OCI-M1 (cell line): ENCODE measurements at places on chromosomes 1 and 21.
A peak's percentile ranks its signal among the peaks of the same experiment; 100 is the strongest.

- DNase-seq, result no peak
Observed at GRCh38 chr1:82614090-82614489, 813.4 kb downstream of the ADGRL2 start.

GRCh38 chr1:214241060-214241459 lies 39.9 kb upstream of the SMYD2 start:
- DNase-seq, result no peak

- no peak for DNase-seq
Observed at GRCh38 chr1:4075436-4076225, 175.6 kb upstream of the C1orf174 start.

- DNase-seq, result no peak
Observed at GRCh38 chr1:168725831-168726230, 3.2 kb downstream of the DPT start.

DNA sequence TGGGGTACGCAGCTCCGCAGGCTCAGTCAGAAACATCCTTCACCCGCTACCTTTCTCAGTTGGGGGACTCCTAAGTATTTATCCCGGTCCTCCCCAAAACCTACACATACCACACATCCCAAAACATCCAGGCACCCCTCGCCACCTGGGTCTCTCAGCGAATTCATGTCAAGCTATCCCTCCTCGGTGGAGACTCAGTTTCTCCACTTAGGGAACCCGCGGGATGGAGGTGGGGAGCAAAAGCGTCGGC lies 1.3 kb upstream of the ZBTB7B start:
- DNase-seq, result no peak

DNA sequence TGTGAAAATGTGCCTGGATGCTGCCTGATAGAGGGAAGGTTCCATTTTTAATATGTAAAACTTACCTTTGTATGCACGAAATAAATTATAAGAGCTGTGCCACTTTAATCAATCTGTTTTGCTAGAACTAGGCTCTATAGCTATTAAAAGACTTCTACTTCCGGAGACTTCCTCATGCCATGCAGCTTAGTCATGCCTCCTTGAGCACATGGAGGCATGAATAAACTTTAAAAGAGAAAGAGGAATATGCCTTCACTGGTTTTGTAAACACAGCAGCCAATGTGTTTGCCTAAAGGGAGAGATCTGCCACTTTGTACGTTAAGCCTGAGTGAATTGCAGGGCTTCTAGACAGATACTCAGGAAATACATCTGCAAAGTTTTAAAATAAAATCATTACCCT lies 604.6 kb downstream of the LRRIQ3 start:
- peak; percentile 24 for DNase-seq

DNA sequence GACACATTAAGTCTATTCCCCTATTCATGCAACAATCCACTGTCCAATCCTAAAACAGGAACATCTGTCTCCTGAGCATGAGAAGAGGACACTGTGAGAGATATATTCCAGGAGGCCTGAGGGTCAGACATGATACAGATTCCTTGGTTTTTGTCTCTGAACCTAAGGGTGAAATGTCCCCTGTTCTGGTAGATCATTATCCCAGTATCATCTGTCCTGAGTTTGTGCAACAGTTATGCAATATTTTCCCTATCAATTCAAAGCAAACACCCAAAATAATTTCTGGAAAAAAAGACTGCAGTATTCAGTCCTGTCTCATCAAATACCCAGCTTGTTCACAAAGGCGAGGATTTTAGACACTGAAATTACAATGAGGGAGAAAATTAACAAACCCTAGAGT lies 61.4 kb downstream of the PRKAB2 start:
- no peak for DNase-seq

DNA sequence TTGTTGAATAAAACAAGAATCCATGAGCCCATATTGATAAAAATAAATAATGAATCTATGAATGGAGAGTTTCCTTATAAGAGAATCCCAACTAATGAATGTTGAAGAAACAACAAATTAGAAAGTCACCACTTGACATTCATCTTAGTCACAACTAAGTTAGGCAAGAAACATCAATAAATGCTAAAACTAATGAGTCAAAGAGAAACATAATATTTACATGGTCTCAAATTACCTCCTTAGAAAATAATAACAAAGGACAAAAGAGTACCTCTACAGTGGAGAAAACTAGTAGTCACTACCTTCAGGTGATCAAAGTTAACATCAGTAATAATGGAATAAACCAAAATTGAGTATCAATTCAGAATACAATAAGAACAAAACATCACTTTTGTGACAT lies 93.5 kb downstream of the AKT3 start:
- no peak for DNase-seq

GRCh38 chr1:41800311-41800829 lies 118.4 kb downstream of the HIVEP3 start:
- no peak for DNase-seq

DNA sequence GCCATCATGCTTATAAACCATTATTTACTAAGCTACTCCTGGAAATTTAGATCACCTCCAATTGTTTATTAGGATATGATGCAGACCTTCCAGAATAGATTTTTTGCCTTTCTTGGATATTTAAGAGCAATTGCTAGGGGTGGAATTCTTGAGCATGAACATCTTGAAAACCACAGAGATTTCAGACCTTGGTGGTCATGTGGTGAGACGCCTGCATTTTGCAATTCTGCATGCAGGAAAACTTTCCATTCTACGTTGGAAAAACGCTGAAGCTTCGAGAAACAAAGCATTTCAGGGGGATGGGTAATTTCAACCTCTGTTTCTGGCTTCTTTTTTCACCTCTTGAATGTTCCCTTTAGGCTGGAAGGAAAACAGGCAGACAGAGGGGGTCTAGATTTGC lies 596.3 kb downstream of the KIF26B start:
- no peak for DNase-seq

DNA sequence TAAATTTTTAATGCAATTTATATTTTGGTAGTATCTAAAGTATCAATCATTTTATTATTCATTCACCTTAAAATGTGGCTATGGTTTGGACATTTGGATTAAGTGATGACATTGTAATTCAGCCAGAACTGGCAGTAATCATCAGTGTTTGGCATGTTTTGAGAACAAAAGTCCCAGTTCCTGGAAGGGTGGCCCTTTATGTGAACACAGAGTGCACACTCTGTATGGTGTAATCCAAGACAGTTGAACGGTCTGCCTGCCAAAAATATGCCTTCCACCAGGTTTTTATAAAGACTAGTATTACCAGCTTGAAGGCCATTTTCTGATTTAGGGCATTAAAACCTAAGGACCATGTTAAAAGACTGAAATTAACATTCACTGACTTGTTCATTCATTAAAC lies 448.7 kb downstream of the LTN1 start:
- DNase-seq, result peak; percentile 55

GRCh38 chr1:43253876-43254275 lies 15.9 kb upstream of the TMEM125 start:
- no peak for DNase-seq

- peak; percentile 76 for DNase-seq
Observed at GRCh38 chr1:21534674-21535378, 25.6 kb downstream of the ALPL start.

- DNase-seq, result no peak
Observed at GRCh38 chr21:41207401-41208375, 39.7 kb downstream of the BACE2 start.

GRCh38 chr1:51708911-51709760 lies 92.2 kb downstream of the OSBPL9 start:
- DNase-seq, result no peak

- DNase-seq, result no peak
Observed at GRCh38 chr1:232501854-232502253, 128.1 kb downstream of the SIPA1L2 start.
